H1 (cell line): ENCODE measurements at places on chromosomes 3 and 15. TPM values are rescaled to one million over a fixed set of nuclear protein-coding genes. Genes with fewer than 3 reads are reported as not detected.
A peak's percentile ranks its signal among the peaks of the same experiment; 100 is the strongest.

DNA sequence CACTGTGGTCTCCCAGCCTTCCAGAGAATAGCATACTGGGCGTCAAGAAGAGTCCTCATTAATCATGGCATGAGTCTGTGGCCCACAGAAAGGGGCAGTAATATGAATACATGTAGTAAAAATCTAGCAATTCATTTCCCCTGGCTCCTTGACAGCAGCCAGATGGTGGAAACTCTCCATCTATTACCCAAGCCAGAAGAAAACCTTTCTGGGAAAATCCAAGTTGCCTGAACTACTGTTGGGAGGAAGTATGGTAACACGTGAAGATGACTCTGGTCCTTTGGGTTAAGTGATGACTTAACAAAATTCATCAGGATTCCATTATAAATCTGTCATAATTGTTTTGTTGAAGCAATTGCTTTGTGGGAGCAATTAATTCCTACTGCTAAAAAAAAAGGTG is 530.5 kb downstream of the FHIT start:
- no peak for DNase-seq

DNA sequence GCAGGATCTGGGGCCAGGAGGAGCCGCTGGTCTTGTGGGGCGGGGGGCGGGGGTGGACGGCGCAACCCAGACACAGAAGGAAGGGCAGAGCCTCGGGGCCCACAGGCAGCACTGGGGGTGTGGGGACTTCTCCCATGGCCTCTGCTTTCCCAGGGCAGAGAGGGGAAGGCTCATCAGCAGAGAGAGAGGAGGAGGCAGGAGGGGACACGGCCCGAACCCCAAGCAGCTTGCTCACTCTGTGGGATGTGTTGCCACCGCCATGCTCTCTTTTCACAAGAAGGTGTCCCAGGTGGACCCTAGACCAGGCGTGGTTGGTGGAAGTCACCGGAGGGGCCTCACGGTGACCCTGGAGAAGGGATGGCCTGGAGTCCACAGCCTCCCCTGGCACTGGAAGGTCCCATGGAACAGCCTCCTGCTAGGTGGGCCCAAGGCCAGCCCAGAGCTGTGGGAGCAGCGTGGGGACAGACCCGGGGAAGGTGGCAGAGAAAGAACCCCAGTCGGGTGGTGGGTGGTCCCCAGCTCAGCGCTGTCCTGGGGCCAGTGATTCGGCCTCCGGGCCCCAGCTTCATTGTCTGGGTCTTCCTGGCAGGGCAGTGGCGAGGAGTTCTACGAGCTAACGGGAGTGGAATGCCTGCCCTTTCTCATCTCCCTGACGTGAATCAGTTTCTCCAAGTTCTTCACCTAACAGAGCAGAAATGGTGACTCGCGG is 46.8 kb upstream of the PCSK6 start:
- peak; percentile 26 for DNase-seq

DNA sequence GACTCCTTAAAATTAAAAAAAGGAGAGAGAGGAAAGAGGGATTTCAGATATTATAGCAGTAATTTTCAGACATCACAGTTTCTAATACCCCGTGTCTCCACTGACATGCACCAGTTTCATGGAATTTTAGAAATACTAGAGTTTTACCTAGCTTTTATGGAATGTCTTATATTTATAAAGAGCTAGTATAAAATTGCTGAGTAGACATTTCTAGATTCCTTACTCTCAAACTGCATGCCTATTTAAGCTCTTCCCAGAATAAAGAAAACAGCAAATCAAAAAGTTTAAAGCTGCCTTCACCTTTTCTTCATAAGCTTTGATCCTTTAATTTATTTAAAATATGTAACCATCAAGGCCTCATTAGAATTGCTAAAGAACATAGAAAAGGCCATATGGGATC is 247.4 kb upstream of the IL12A start:
- DNase-seq: no peak

ITGA11 gene
- 0.05 and 0.06 TPM in 2 replicates for polyA plus RNA-seq

DNA sequence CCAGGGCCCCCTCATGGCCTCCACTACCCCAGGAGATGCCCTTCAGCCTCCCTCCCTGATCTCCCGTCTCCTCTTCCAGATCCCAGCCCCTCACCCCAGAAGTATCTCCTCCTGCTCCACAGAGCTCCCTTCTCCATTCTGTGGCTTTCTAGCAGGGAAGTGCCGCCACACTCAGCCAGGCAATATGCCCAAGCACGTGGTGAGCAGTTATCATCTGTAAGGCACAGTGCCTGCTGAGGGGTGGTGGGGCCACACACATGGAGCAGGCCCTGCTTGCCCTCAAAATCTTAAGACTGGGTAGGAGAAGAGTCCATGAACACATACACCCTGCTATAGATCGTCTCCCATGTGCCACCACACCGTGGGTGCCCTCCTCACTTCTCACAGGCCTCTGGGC is 2.4 kb upstream of the PHGR1 start:
- no peak for DNase-seq

SLC6A1 gene
- polyA plus RNA-seq: 0.35 and 0.63 TPM in 2 replicates

NDN gene
- 39.3 and 40.9 TPM in 2 replicates for polyA plus RNA-seq

DNA sequence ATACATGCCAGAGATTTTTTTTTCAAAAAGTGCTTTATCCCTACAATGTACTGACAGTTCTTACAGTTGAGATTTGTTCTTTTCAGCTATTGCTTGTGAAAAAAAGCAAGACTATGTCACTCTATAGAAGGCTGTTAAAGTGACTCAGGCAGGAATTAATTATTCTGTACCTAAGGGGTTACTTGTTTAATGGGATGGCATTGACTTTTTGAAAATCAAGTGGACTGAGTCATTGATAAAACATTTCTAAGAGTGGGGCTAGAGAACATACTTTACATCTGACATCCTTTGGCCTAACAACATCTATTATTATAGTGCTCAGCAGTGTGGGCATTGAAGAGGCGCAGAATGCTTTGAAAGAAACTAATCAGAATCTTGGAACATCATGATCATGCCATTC is 34.3 kb downstream of the INTS14 start:
- DNase-seq: no peak

GRCh38 chr3:127488740-127489139 is 101.8 kb downstream of the TPRA1 start:
- DNase-seq: no peak

DNA sequence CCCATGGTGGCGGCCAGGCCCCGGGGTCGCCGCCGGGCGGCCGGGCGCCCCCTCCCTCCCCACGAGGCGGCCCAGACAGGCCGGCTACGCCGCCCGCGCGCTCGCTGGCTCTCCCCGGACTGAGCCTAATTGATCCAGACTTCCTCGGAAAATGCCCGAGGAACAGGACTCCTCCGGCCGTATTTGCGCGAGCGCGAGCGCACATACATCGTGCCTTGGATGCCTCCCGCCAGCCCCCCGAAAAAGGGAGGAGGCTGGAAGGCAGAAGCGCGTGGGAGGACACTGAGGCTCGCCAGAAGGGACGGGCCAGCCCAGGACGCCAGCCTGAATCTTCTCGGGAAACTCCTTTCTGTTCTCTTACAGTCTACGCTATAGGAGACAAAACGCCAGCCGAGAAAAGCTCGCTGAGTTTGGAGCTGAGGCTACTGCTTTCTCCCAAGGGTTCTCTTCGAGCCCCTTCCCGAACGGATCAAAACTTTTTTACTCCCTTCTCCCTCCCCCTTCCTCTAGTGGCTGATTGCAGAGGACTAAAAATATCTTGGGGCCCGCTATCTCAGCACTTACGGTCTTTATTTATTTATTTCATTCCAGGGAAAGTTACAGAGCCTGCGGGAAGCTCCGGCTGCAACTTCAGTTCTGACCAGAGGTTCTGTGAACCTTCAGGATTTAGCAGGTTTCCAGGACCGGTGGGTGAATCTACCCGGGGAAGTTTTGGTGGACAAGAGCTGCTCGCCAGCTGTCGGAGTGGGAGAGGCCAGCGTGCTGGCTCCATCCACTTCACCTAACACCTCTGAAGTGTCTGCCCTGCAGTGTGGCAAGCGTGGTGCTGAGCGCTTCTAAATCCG is at the start of gene PDZRN3:
PDZRN3 (minus strand) TSS at position 121 of the 845 bp plus-strand sequence.
- DNase-seq: peak; percentile 34

DNA sequence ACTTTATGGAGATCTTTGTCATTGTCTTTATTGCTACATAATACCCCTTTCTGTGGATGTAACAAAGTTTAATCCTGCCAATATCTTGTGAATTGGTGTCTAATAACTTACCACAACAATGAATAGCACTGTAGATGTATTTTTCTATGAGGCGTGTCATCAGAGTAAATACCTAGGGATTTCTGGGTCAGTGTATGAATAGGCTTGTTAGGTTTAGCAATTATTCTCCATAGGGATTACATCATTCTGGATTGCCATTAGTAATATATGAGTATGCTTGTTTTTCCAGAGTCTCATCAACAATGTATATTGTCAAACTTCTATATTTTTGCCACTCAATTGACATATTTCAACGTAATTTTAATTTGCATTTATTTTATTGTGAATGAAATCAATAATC is 67.9 kb downstream of the UNC13C start:
- no peak for DNase-seq

DNA sequence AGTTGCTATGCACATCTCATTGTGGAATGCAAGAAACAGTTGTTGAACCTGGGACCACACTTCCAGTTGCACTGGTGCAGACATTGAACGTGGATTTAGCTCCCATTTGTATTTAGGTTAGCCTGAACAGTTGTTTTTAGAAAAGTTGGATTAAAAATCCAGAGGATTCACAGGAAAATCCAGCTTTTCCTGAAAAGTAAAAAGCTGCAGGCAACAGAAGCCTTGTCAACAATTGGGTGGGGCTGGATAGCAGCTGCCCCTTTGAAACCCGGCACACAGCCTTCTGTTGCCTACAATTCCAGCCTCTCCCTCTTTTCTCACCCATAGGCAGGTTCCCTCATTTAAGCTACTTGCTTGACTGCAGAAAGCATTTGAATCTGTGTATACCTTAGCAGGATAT is 165.3 kb upstream of the TBL1XR1 start:
- DNase-seq: no peak

GRCh38 chr15:61318802-61319525 is 89.9 kb upstream of the RORA start:
- no peak for DNase-seq

- DNase-seq: no peak
These were observed 128.6 kb upstream of the SPATA12 start for GRCh38 chr3:56931836-56932235.

SLC28A1 gene
- 0.03 and 0.09 TPM in 2 replicates for polyA plus RNA-seq

GRCh38 chr3:18143258-18143780 is 281.8 kb downstream of the SATB1 start:
- no peak for DNase-seq

GRCh38 chr3:48222616-48223513 is at the start of gene CAMP:
CAMP (plus strand) TSS chr3:48223495; CDS start chr3:48223512, 17 bp downstream.
- no peak for DNase-seq

MTFMT gene
- 6.8 and 7.7 TPM in 2 replicates for polyA plus RNA-seq

- DNase-seq: no peak
These were observed 544.4 kb downstream of the ZPLD1 start for GRCh38 chr3:102979191-102979590.

GRCh38 chr15:73982222-73982962 is 9.7 kb downstream of the STOML1 start:
- no peak for DNase-seq

DNA sequence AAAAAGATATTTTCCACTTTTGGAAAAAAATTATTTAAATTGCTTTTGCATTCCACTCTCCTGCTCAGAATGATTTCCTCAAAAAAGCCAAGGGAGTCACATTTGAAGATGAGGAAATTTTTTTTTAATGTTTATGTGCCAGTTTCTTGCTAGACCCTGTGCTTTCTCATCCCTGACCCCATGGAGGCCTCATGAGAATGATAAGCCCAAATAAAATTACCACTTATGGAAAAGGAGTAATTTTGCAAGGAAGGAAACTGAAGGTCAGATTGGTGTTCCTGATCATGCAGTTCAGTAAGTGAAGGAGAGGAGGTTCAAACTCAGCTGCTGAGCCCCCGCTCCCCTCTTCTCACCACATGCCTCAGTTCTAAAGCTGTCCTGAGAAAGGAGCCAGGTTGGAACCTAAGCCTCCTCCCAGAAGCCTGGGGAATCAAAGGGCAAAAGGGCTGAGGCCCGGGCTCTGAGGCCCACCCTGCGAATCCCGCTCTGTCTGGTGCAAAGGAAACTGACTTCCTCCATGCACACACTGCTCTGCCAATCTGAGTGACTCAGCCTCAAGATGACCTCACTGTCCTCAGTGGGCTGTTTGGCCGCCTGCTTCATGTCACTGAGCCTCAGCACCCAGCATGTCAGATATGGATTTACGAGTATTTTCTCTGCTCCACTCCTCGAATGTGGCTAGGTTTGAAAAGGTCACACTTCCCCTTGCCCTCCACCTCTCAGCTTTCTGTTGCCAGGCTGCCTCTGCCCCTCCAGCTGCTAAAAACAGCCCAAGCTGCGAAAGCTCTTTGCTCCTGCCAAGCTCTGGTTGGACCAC is 56.9 kb upstream of the FLNB start:
- no peak for DNase-seq

RAD18 gene
- polyA plus RNA-seq: 13.0 and 22.7 TPM in 2 replicates

ZIC4 gene
- polyA plus RNA-seq: 0.03 and 0.31 TPM in 2 replicates

SPESP1 gene
- not detected in 2 replicates for polyA plus RNA-seq

ZNF662 gene
- polyA plus RNA-seq: 0.03 TPM in 1 of 2 replicates, not detected in the other

KLHL6 gene
- 0.05 and 0.08 TPM in 2 replicates for polyA plus RNA-seq

GRCh38 chr15:38651328-38652038 is 86.9 kb upstream of the RASGRP1 start:
- no peak for DNase-seq

SPSB4 gene
- 15.1 and 17.6 TPM in 2 replicates for polyA plus RNA-seq

DNA sequence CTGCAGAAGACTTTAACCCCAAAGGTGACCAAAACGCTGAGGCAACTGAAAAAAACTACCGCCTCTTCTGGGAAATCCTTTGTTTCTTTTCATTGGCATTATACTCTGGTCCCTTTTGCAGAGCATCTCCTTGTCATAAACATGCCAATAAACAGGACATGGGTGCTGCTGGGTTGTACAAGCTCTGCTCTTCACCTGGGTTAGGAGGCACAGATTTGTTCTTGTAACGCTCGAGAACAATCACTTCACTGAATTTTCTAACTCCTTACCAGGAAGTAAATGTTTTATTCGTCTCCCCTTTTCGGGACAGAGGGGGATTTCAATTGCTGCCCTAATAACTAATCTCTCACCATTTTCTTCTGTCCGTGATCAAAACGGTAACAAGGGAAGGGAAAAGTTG is 1.3 kb downstream of the PLCH1 start:
- DNase-seq: no peak
